ENCODE measurements at places on chromosomes 16 and 17.

GRCh38 chr17:64596988-64597387 lies 65.1 kb downstream of the SMURF2 start:
- DNase-seq: no peak

DNA sequence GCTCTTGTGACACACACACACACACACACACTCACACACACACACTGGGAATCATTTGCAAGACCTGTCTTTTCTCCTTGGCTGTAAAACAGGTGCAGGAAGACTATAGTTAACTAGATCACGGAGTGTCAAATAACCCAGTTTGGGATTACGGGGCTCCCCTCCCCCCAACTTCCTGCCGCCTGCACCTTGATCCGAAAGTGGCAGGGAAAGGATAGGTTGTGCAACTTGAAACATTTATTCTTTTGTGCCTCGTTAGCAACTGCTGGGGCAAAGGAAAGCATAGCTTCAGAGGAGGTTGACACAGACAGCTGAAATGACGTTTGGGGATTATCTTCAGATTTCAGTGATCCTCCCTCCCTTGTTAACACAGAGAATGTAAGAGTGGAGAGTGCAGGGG lies 149.5 kb downstream of the NTN1 start:
- no peak for DNase-seq

- no peak for DNase-seq
Measured at GRCh38 chr17:80018917-80019651, 16.6 kb downstream of the TBC1D16 start.

DNA sequence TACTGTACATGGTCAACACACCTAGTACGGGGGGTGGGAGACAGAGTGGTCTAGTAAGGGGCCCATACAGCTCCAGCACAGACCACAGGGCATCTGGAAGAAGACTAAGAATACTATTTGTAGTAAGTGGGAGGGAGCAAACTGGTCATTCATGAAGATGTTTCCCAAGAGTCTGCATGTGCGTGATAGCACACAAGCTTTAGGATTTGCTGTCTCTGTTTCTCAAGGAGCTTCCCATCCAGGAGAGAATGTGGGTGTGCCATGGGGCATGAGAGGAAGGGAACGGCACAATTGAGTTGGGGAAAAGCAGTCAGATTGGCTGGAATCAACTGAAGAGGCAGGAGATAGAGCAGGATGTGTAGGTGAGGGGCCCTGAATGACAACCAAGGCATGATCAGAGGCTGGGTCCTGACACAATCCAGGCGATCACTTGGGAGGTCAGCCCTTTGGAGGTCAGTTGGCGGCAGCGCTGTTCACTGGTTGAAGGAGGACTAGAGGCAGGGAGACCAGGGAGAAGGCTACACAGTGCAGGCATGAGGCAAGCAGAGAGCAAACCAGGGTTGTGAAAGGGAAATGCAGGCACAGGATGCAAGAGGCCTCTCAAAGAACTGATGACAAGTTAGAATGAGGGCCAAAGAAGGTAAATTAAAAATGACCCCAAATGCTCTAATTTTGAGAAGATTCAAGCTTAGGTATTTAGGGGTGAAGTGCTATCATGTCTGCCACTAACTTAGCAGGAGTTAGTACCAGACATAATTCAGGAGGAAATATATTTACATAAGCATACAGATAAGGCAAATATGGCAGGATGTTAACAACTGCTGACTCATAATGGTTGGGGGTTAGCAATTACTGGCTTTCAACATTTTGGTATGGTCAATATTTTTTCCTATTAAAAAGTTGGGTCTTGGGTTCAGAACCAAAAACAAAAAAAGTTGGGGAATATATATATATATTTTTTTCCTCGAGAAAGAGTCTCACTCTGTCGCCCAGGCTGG lies 10.3 kb downstream of the UBE2O start:
- DNase-seq: no peak

DNA sequence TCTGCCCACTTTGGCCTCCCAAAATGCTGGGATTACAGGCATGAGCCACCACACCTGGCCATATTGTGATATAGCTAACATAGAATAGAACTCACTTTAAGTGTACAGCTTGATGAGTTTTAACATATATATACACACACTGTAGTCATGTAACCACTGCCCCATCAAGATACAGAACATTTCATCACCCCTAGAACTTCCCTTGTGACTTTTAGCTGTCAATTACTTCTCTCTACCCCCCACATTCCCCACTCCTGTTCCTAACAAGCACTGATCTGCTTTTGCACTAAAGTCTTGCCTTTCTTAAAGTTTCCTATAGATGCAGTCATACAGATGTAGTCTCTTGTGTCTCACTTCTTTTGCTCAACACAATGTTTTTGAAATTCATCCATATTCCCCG lies 93.1 kb downstream of the PITPNC1 start:
- DNase-seq: no peak

- no peak for DNase-seq
Measured at GRCh38 chr16:58472266-58472665, 27.7 kb upstream of the NDRG4 start.

DNA sequence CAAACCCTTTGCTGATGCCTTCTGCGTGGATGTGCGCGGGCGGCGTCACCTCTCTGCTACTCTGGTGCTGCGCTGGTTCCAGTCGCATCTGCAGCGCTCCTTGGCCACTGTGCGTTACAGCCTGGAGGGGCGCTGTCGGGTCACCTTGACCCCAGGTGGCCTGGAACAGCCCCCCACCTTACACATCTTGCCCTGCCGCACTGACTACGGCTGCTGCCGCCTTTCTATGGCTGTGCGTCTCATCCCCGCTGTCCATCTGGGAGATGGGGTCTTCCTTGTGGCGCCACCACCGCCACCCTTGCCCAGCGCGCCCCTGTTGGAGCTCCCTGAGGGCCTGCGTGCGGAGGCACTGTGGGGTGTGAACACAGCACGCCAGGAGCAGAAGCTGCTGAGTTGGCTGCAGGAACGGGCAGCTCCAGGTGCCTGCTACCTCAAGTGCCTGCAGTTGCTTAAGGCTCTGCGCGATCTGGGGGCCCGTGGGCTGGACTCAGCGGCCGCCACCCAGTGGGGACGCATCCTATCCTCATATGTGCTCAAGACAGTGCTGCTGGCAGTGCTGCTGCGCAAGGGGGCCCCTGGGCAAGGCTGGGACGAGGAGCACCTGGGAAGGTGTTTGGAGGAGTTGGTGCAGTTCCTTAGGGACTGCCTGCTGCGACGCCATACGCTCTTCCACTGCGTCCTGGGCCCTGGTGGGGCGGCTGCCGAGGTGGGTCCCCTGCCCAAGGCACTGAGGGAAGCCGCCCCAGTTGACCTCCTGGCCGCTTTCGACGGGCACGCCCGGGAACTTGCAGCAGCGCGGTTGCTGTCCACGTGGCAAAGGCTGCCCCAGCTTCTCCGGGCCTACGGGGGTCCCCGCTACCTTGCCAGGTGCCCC lies 1.6 kb downstream of the ITPRIPL2 start:
- no peak for DNase-seq

DNA sequence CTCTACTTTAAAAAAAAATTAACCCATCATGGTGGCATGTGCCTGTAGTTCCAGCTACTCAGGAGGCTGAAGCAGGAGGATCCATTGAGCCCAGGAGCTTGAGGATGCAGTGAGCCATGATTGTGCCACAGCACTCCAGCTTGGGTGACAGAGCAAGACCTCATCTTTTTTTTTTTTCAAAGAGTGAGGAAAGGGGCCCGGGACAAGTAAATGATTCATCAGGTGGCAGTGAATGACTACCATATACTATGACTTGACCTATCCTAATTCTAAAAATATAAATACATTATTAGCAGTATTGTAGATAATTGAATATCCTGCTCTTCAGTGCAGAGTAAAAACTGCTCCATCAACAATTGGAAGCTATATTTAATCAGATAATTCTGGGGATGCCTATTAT lies 55.3 kb downstream of the CLUH start:
- no peak for DNase-seq

DNA sequence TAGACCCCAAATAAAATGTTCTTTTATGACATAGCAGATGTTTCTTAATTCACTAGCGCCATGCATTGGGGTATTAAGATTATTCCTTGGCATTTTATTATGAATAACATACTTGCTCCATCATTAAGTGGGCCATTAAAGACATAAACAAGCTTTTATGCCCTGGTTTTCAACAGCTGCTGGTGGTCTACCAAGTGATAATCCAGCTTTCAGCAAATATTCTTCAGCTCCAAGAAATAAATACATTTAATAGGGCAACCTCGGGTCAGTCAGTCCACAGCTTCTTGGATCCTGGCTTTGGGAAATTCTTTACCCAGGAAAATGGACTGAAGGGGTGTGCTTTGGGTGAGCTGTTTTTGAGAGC lies 217.3 kb upstream of the IRX3 start:
- DNase-seq: no peak

- no peak for DNase-seq
Measured at GRCh38 chr17:70138291-70138865, 31.0 kb upstream of the KCNJ2 start.

DNA sequence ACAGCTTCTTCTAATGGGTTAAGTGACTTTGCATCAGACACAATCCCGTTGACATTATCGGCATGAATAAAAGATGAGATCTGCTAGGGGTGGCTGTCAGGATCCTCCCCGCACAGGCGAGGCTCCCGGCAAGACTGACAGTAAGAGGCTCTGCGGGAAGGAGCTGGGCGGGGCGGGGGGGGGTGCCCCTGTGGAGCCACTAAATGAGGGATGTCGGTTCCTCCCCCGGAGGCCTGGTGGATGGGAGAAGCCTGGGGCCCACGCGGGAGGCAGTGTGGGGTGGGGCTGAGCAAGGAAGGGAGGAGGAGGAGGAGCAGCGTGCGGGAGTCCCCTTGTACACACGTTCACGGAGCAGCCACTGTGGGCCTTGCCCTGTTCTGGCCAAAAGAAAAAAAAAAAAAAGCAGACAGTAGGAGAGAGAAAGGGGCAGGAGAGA lies 190.9 kb upstream of the GSE1 start:
- DNase-seq: no peak

DNA sequence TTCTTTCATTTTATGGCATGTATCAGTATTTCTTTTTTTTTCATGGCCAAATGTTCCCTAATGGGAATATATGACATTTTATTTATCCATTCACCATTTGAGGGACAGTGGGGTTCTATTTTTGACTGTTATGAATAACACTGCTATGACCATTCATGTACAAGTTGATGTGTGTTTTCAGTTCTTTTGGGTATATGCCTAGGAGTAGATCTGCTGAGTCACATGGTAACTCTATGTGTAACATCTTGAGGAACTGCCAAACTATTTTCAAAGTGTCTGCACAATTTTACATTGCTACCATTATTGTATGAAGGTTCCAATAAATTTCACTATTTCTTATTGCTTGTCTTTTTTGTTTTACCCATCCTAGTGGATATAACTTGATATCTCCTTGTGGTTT lies 223.0 kb downstream of the TANC2 start:
- DNase-seq: no peak

- no peak for DNase-seq
Measured at GRCh38 chr16:48613061-48613957, 3.3 kb upstream of the N4BP1 start.
